ENCODE measurements at places on chromosomes 1 and 21.

- DNase-seq, result no peak
These were observed 109.2 kb downstream of the TTLL7 start for GRCh38 chr1:83889707-83890106.

GRCh38 chr1:47871799-47872353 is 125.3 kb downstream of the TRABD2B start:
- no peak for DNase-seq

DNA sequence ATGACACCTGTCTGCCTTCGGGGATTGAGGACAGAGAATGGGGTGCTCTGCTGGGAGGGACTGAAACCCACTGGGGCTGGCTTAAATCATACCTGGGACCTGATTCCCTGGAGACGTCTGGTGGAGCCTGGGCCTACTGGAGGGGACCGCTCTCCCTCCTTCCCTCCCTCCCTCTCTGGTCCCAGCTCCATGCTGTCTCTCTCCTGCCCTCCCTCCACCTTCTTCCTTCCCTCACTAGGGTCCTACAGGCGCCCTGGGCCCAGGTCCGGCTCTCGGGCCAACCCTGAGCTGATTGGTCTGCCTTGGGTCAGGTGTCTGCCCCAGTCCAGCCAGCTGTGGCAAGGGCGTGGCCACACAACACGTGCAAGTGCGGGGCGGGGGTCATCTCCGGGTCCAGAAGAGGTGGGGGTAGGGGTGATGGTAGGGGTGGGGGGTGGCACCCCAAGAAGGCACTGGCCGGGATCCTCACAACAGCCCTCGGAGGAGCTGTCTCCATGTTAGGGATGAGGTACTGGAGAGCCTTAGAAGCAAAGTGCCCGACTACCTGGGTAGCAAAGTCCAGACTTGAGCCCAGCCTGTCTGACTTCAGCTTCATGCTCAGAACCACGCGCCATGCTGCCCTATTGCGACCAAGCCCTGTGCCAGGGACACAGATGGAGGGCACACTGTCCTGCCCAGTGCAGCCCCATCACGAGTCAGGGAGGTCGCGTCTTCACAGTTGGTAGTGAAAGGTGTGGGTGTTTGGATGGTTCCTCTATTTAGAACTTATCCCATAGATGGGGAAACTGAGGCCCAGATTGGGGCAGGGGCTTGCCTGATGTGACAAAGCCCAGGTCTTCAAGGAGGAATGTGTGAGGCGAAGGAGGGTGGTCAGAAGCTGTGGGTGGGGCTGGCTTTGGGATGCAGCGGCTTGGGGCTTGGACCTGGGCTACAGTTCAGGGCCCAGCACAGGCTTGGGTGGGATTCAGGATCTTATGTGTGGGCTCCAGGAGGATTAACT is 574.1 kb downstream of the PTPRU start:
- DNase-seq, result no peak

GRCh38 chr1:9753121-9753531 is 70.6 kb downstream of the CLSTN1 start:
- no peak for DNase-seq

- no peak for DNase-seq
These were observed 26.4 kb downstream of the CD48 start for GRCh38 chr1:160685266-160685665.

- no peak for DNase-seq
These were observed 6.4 kb upstream of the PEF1 start for GRCh38 chr1:31651089-31651420.

DNA sequence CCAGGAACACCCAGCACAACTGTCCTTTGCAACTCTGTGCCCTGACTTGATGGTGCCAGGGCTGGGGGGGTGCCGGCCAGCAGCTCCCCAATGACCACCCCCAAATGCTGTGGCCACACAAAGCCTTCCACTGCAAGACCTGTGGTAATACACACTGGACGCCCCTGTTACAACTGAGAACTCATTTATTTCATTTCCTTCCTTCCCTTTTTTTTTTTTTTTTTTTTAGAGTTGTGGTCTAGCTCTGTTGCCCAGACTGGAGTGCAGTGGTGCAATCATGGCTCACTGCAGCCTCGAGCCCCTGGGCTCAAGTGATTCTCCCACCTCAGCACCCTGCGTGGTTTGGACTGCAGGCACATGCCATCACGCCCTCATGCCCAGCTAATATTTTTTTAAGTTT is 25.2 kb downstream of the TP73 start:
- no peak for DNase-seq

GRCh38 chr1:154129391-154129970 is 25.4 kb downstream of the NUP210L start:
- no peak for DNase-seq

Measured in suprapubic skin (tissue), 4 donors.